GM04503 (cell line): ENCODE measurements at places on chromosomes 5 and 9.

- DNase-seq, result no peak
Measured at GRCh38 chr9:136081826-136082495, 13.1 kb downstream of the NACC2 start.

GRCh38 chr9:121249563-121249962 is 18.4 kb upstream of the GSN start:
- DNase-seq, result no peak

DNA sequence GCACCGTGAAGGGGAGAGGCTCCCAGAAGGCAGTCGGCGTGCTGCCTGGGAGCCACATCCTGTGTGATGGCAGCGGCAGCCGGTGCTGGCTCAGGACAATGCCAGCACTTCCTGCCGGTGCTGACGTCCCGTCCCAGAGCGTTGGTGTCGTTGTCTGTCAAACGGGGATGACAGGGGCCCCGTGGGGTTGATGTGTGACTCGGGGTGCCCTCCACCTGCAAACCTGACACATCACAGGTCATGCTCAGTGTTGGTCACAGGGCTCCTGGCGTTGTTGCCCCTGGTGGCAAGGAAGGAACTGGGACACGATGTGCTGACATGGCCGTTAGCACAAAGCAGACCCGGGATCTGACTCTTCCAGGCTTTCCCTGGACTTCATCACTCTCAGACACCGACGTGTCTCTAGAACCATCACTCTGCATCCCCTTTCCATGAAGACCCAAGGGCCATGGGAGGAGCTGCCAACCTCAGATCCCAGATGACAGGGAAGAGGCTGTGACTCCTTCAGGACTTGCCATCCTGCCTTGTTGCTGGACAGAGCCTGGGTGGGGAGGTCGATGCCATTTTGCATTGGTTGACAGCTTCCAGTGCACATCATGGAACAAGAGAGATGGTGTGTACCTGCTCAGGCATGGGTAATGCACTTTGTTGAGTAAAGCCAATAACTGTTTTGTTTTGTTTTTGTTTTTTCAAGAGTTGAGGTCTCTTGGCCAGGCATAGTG is 21.5 kb downstream of the PLPP7 start:
- DNase-seq, result no peak

DNA sequence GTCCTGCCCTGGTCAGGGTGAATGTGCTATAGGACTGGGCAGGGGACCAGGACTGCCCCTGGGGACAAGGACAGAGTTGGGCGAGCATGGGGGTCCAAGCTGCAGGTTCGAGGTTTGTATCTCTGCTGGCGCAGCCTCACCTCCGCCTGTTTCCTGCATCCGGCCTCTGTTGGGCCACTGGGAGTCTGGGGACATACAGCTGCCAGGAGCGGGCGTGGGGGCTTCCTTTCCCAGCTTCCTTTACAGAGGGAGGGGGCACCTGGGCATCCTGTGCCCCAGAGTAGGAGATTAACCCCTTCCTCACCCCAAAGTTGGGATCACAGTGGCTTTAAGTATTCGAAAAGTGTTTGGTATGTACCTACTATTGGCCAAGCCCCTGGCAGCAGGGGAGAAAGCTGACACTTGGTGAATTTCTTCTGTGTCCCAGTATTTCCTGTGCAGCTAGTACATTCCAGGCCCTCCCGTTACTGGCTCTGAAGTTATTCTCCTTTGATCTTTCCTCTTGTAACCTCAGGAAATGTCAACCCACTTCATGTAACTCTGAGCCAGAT is 19.0 kb downstream of the OLFML2A start:
- no peak for DNase-seq

DNA sequence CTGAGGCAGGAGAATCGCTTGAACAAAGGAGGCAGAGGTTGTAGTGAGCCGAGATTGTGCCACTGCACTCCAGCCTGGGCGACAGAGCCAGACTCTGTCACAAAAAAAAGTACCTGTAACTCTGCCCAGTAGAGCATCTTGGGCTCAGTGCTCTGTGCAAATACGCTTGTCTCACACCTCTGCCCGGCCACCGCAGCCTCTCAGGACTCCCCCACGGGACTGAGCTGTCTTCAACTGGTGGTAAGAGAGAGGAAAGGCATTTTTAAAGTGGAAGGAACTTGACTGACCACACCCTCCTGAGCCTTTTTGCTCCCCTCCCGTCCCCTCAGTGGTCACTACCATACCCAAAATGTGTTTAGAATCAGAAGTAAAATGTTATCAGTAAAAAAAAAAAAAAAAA is 174.3 kb upstream of the PIK3R1 start:
- no peak for DNase-seq

GRCh38 chr9:88959727-88960469 is 31.4 kb upstream of the S1PR3 start:
- no peak for DNase-seq

DNA sequence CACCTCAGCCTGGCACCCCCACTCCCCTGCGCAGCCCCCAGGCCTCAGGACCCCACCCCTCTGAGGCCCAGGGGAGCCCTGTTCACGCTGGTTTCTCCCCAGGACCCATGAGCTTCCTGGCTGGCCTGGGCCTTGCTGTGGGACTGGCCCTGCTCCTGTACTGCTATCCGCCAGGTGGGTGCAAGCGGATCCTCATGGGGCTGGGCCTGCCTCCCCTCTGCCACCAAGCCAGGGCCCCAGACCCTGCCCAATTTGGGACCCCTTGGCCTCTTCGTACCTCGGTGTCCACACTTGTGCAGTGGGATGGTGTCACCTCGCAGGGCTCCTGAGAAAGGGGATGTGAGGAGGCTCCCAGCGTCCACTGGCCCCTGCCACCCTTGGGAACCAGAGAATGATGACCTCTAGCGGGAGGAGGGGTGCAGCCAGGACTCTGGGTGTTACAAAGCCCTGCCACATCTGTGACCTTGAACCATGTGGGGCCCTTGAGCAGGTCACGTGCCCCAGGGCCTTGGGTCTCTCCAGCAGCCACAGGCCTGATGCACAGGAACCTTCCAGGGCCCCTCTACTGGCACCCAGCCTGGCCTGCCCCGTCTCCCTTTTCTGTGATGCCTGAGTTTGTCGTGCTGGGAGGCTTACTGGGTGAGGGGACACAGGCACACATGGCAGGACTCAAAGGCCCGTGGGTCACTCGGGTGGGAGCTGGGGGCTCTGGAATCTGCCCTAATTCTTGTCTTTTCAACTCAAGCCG is 16.3 kb downstream of the CARD19 start:
- no peak for DNase-seq

- DNase-seq, result no peak
Measured at GRCh38 chr5:14525397-14525796, 56.2 kb upstream of the OTULINL start.

- DNase-seq, result no peak
Measured at GRCh38 chr5:10339058-10339811, 14.3 kb upstream of the MARCHF6 start.

DNA sequence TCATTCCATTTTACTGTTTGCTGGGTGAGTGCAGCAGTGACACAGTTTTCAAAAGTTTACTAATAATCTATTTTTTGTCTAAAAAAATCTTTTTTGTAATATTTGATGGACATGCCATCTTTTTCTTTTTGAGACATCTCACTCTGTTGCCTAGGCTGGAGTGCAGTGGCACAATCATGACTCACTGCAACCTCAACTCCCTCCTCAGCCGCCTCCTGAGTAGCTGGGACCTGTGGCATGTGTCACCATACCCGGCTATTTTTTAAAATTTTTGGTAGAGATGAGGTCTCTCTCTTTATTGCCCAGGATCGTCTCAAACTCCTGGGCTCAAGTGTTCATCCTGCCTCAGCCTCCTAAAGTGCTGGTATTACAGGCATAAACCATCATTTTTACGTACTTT is 86.0 kb downstream of the KDM4C start:
- DNase-seq, result no peak

DNA sequence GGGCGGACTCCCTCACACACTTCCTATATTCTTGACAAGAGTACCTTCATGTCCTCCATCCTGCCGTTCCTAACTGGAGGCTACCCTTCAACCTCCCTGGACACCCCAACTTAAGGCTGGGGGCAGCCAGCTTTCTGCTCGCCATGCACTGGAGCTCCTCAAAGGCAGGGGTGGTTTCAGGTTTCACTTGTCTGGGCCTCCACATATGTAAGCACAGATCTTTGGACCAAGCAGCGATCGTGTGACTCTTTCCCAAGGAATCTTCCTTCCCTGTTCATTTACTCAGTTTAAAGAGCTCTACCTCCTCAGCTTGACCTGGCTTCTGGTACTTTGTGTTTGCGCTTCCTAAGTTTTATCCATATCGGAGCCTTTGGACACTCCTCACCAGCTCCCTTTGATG is 34.2 kb upstream of the TRPC7 start:
- no peak for DNase-seq

- no peak for DNase-seq
Measured at GRCh38 chr5:9439531-9440292, 106.2 kb downstream of the SEMA5A start.

GRCh38 chr9:21945606-21946005 is 48.6 kb downstream of the CDKN2A start:
- no peak for DNase-seq

DNA sequence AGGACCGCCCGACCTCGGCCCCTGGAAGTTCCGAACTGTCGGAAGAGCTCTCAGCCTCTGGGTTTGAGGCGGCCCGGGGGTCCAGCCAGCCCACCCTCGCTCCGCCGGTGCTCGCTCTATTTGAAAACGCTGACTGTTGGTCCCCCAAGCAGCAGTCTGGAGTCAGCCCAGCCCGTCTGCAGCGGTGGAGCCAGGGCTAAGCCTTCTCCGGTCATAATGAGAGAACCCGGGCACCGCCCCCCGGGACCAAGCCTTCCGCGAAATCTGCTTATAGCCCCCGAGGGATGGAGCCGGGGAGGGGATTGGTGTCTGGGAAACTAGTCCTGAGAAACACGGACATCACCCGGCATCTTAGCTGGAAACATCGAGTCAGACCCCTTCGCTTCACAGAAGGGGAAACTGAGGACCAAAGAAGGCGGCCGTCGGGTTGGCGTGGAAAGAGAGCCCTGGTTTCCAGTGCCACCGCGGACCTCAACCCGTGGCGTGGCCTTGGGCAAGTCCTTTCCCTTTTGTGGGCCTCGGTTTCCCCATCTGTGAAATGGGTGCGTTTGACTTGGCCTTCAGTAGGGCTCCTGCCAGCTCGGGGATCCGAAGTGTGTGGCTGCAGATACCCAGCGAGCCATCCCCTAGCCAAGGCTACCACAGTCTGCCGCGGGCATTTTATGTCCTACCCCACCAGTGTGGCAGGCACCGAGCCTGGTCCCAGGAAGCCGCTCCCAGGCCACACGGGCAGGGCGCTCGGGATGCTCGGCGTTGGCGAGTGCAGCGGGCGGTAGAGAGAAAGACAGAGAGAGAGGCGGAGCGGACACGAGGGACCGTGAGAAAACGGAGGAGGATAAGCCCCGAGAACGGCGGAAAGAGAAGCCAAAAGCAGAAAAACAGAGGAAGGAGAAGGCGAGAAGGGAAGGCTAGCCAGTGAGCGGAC is 857 bp downstream of the ADAM19 start:
- no peak for DNase-seq

GRCh38 chr9:130414910-130415746 is 29.6 kb upstream of the ASS1 start:
- DNase-seq, result no peak

DNA sequence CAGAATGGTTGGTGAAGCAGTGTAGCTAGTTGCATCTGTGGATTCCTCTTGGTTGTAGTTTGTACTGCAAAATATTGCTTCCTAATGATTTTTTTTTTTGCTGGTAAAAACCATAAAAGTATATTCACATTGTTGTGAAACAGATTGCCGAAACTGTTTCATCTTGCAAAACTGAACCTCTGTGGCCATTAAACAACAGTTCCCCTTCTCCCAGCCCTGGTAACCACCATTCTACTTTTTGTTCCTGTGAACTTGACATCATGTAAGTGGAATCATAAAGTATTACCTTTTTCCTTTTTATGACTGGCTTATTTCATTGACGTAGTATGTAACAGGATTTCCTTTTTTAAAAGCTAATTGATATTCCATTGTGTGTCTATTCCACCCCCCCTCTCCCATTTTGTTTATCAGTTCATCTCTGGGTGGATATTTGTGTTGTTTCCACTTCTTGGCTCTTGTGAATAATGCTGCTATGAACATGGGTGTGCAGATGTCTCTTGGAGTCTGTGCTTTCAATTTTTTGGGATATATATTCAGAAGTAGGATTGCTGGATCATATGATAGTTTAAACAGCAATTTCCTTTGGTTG is 11.8 kb downstream of the SUB1 start:
- no peak for DNase-seq

- DNase-seq, result no peak
Measured at GRCh38 chr9:131624636-131625507, 79.5 kb downstream of the PRRT1B start.

DNA sequence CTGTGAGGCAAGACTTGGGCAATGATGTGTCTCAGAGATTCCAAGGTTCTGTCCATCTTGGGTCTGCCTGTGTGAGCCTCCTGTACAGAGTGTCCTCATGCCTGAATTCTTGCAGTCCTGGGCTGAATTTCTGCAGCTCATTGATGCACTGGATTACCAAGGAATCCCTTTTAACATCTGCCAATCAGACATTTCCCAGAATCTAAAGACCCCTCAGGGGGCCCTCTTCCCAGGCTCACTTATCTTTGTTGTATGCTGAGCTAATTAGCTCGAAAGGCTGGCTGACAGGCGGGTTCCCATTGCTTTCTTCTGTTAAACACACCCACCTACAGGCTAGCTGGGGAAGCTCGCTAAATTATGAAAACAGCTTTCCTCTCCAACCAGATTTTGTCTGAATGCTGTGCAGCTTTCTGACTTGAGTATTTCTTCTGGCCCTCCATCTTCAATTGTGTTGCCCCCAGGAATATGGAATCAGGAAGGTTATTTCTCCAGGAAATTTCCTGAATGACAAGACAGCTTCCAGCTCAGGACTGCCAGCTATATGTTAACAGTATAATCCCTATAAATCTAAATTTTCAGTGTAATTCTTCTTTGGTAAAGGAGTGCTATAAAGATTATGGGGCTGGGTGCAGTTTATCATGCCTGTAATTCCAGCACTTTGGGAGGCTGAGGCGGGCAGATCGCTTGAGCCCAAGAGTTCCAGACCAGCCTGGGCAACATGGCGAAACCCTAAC is at the start of gene LIX1:
Gene LIX1, minus strand, starts transcription at position 91 of the 734 bp plus-strand sequence. Its CDS starts 35 bp downstream, at position 56.
- peak; percentile 3 for DNase-seq

- DNase-seq, result no peak
Measured at GRCh38 chr9:128846680-128847030, 17.1 kb upstream of the SPOUT1 start.

DNA sequence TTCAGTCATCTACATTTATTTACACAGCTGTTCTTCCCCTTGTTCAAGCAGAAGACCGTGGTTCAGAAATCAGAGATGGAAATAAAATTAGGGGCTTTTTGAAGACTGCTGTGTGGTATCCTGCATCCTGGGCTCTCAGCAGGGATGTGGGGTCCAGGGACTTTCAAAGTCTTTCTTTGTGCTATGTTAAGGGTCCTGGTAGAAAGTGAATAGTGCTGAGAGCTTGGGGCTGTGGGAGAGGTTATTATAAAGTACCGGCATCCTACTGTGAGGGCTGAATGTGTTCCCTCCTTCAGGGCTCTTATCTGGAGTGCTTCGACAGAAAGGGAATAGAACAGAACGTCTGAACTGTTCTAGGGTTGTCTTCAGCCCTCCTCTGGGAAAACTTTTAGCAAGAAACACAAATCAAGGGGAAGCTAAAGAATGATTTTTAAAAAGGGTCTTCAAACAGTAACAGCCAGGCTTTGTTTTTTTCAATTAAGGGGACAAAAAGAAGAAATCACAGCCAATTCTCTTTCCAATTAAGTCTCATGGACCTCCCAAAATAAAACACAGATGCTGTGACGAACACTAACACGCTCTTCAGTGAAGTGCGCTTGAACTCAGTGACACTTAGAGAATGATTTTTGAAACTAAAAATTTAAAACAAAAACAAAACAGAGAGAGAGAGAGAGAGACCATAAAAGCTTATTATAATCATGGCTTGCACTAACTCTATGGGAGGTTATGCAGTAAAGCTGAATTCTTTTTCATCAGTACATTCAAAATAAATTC is 15.7 kb upstream of the SLC1A3 start:
- DNase-seq, result no peak

- DNase-seq, result no peak
Measured at GRCh38 chr5:110900829-110901228, 162.0 kb downstream of the SLC25A46 start.
